ENCODE measurements at places on chromosomes 13 and 19.

GRCh38 chr13:43242040-43242439 is 218.7 kb downstream of the DNAJC15 start:
- no peak for DNase-seq

DNA sequence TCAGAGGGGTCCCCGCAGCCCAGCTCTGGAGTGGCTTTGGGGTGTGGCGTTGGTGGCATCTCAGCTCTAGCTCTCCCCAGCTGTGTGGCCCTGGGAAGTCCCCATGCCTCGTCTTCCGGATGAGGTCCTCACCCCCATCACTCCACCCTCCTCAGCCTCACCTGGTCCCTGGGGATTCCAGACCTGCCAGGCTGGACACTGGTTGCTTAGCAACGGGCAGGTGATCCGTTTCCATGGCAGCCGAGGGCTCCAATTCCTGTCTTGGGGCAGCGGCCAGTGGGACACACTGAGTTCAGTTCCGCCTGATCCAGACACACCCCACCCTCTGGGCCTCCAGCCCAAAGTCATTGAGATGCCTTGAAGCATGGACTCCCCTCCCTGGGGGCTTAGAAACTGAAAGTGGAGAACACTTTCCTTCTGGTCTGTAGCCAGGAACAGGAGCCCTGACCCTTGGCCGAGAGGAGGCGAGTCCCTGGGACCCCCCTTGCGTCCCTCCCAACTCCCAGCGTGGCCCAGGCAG is 7.7 kb upstream of the MISP start:
- DNase-seq, result peak; percentile 16

GRCh38 chr13:49701491-49701890 is 10.2 kb upstream of the EBPL start:
- no peak for DNase-seq

DNA sequence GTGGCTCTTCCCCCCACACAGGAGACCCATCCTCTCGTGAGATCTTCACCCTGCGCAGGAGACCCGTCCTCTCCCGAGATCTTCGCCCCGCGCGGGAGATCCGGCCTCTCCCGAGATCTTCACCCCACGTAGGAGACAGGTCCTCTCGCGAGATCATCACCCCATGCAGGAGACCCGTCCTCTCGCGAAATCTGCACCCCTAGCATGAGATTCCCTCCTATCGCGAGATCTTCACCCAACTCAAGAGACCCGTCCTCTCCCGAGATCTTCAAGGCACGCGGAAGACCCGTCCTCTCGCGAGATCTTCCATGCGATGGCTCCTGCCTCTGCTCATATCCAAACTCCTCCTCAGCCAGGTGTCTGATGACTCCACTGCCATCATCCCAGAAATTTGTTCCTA is 24.3 kb downstream of the LAIR2 start:
- DNase-seq, result no peak

- peak; percentile 6 for DNase-seq
Measured at GRCh38 chr13:20221772-20222171, 10.3 kb downstream of the GJB6 start.

GRCh38 chr13:28984825-28985224 is 164.7 kb downstream of the MTUS2 start:
- no peak for DNase-seq

- DNase-seq, result no peak
Measured at GRCh38 chr19:28869459-28869858, 343.5 kb downstream of the UQCRFS1 start.

GRCh38 chr19:15417699-15418098 is 1.1 kb downstream of the AKAP8L start:
- DNase-seq, result peak; percentile 22
